Anterior cingulate cortex (tissue), 58 donors: ENCODE measurements at places on chromosomes 13 and 19.

GRCh38 chr13:112510002-112510780 lies 77.8 kb downstream of the TUBGCP3 start:
- DNase-seq, result no peak

DNA sequence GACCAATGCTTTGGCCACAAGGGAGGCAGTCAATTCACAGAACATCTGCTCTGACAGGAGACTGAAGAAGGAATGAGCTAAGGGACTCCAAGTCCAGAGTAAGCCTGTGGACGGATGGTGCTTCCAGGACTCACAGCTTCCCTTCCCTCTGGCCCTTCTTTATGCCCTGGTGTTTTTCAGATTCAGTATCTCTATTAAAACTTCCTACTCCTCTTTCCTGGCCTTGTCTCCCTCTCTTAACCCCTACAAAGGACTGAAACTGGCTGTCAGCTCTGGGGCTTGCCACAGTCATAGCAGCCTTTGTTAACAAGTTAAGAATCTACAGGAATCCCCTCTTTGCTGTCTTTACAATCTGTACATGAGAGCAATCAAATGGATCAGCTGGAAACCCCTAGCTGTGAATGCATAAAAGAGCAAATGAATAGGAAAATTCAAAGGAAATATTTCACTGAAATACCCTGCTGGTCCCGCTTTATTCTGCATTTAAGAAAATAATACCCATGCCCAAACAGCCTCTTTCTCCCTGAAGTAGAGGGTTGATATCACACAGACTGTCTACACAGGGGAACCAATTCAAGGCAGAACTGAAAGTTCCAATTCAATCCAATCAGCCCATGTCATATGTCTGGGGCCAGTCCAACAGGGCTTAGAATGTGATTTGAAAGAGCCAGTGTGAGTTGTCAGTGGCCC lies 192.3 kb downstream of the MZT1 start:
- DNase-seq, result no peak

DNA sequence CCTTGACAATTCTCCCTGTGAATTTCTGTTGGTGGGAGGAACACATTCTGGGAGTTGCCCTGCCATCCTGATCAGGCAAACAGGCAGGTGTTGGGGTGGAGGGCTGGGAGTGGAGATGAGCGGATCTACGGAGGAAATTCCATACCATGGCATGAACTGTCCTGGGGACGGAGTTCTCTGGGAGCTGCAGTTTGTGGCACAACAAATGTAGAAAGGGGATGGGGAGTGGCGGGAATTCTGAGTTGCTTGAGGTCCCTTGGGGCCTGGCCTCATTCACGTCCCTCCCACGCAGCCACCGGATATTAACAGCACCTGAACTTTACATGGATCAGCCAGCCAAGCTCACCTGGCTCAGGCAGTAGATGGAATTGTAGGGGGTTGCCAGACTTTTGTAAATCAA lies 70.0 kb downstream of the CHST8 start:
- no peak for DNase-seq

DNA sequence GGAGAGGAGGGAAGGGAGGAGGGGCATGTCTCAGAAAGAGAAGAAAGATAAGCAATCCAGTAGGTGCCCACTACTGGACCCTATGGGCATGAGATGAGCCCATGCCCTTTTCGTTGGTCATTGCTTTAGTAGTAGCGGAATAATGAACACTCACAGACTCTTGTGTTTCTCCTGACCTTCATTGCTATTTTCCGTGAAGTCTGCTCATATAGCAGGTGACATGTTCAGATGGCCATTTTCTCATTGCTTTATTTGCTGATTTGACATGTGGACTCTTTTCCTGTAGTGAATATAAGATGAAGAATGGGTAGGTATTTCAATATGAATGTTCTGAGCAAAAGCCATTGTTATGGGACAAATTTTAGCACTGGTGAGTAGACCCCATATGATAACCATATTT lies 16.4 kb downstream of the WDFY2 start:
- no peak for DNase-seq

- no peak for DNase-seq
Observed at GRCh38 chr19:46925548-46925950, 64.8 kb downstream of the ARHGAP35 start.

GRCh38 chr13:80533175-80533574 lies 192.2 kb upstream of the SPRY2 start:
- no peak for DNase-seq

GRCh38 chr19:18292462-18292809 lies 11.0 kb upstream of the JUND start:
- DNase-seq, result peak; percentile 72

GRCh38 chr19:32537580-32537979 lies 43.4 kb upstream of the PDCD5 start:
- DNase-seq, result no peak

DNA sequence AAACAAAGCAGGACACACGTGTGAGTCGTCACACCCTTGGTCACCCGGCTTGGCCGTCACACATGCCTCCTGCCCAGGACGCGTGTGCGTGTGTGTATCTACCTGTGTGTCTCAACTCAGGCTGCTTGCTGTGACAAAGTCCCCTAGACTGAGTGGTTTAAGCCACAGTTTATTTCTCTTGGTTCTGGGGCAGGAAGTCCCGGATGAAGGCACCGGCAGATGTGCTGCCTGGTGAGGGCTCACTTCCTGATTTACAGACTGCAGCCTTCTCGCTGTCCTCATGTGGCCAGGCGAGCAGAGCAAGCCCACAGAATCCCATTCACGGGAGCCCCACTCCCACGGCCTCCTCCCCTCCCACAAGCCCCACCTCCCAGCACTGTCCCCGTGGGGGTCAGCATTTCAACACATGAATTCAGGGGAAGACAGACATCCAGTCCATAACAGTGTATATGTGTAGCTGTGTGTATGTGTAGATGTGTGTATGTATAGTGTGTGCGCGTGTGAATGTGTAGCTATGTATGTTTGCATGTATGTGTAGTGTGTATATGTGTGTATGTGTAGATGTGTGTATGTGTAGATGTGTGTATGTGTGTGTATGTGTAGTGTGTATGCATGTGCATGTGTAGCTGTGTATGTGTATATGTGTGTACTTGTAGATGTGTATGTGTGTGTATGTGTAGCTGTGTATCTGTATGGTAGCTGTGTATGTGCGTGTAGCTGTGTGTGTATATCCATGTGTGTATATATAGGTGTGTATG lies 51.5 kb downstream of the MCF2L start:
- DNase-seq, result no peak
